ENCODE measurements at places on chromosomes 4 and X.

GRCh38 chr4:6041800-6042199, 23.6 kb upstream of the C4orf50 start:
- DNase-seq, result no peak

DNA sequence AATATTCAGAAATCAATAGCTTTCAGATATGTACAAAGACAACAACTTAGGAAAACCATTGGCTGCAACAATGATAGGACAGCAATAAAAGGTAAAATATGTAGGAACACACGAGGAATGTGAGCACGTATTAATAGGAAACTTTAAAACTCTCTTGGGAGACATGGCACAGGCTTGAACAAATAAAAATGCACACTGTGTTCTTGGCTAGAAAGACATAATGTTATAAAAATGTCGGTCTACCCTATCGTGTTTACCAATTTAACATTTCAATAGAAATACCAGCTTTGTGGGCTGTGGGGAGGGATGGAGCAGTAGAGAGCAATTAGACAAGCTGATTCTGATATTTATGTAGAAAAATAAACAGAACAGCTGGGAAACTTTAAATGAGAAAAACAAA, 69.0 kb upstream of the FAM9B start:
- no peak for DNase-seq

DNA sequence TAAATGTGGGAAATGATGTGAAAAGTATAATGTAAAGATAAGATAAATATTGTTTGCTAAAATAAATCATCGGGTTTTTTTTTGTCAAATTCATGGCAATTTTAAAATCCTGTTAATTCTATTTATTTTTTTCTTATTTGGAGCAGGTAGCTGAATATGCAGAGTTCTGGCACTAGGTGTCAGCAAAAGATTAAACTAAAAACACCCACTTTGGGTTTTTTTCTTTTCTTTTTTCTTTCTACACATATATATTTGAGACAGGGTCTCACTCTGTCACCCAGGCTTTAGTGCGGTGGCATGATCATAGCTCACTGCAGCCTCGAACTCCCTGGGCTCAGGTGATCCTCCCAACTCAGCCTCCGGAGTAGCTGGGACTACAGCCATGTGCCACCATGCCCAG, 6.9 kb upstream of the RAP2C start:
- no peak for DNase-seq

DNA sequence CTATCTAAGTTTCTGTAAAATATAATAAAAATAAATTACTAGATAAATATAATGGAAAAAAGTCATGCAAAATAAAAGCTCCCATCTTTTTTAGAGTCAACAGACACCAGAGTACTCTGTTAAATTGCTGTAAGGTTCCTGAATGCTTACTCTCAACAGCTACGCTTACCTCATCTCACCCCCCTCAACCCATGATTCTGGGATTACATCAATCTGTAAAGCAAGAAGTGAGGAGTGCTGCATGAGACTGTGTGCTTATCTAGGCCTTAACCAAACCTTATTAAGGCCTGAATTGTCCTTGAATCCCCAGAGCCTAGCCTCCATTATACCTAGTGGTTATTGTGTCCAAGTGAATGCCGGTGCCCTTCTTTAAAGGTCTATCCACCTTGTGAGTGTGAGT, 735.8 kb downstream of the RPA4 start:
- DNase-seq, result no peak

DNA sequence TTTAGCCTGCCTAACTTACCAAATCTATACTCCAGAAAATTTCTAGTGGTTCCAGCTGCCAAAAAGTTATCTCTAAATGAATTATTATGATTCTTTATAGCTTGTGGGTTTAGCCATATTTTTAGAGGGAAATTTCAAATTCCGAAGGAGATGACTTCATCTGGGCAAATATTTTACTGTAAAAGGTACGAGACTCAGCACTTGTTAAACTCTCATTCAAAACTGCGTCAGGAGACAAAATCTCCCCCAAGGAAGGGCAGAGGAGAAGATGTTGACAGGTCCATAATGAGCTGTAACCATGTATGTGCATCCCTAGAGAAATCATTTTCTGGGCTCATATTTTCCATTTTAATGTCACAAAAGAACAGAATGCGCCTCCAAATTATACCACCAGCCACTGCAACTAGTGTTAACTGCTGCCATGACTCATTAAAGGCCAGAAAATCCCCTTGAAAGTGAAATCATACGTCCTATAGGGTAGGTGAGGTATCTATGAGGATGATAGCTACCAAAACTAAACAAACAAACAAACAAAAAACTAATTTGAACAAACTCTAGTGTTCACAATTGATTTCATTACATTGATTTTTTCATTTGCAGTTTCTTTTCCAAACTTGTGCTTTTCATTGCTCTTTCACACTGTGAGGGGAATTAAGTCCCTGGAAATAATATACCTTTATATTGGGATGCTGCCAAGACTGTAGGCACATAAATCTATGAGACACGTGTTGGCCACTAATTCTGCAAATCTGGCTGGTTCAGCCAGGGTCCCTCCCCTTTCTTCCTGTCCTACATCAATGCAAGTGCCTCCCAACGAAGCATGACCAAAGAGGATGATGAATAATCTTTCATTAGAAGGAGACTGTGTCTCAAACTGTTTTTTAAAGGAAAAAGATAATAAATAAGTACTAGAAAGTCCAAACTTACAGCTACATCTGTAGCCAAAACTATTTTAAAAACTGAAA, 85.8 kb downstream of the ARHGAP6 start:
- no peak for DNase-seq

DNA sequence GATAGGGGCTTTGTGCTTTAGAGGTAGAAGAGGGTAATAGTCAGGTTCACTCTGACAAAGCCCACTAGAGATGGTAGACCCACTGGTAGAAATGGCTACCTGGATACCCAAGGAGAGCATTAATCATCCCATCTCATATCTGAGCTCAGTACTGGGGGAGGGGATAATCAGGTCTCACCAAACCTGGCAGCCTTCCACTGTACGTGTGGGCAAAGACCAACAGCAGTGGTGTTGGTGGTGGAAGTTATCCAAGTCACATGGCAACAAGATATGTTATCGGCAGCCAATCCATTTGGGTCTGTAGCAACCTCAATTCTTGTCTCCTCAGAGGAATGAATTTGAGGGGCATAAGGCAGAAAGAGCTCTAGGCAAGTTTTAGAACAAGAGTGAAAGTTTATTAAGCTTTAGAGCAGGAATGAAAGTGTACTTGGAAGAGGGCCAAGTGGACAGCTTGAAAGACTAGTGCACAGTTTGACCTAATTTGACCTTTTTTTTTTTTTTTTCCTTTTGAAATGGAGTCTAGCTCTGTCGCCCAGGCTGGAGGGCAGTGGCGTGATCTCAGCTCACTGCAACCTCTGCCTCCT, 67.0 kb upstream of the CXCL13 start:
- no peak for DNase-seq

DNA sequence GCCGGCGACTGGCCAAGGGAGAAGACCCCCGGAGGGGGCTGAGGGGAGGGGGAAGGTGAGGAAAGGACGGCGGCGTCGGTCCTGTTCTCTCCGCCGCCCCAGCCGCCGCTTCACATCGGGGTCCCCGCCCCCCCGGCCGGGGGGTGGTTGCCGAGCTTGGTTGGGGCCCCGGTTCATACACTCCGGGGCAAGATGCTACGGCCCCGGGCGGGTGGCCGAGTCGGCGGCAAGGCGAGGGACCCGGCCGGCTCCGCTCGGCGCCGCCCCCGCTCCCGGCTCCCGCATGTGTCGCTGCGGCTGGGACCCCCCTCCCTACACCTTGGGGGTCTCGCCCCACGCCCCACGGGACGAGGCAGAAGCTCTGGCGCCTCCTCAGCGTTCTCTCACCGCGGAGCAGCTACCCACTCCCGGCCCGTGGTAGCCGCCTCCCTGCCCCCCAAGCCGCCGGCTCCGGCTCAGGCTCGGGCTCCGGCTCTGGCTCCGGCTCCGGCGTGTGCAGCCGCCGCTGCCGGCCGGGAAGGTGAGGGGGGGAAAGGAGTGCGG, 461 bp downstream of the FBXW7 start:
- no peak for DNase-seq

- DNase-seq, result no peak
These were observed 15.2 kb downstream of the ATP8A1 start for GRCh38 chr4:42641656-42642055.

- no peak for DNase-seq
These were observed 31.6 kb downstream of the TIGD2 start for GRCh38 chr4:89142691-89143669.

- DNase-seq, result no peak
These were observed 316.2 kb downstream of the UNC5C start for GRCh38 chr4:95232358-95233156.

- no peak for DNase-seq
These were observed 594 bp upstream of the ARHGAP24 start for GRCh38 chr4:85474356-85474755.

DNA sequence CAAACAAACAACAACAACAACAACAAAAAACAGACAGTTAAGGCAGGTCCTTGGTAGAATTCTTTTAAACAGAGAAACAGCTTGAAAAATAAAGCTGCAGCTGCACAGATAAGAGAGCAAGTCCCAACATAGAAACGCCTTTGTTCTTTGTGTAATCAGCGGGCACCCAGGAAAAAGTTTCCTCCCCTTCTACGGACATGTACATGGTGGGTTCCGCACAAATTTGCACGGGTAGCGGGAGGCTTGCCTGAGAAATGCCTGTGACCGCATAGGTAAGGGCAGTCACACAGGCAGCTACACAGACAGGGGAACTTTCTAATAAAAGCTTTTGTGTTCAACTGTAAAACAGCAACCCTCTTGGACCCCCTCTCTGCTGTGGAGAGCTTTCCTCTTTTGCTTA, 25.7 kb upstream of the CT47A1 start:
- DNase-seq, result no peak

DNA sequence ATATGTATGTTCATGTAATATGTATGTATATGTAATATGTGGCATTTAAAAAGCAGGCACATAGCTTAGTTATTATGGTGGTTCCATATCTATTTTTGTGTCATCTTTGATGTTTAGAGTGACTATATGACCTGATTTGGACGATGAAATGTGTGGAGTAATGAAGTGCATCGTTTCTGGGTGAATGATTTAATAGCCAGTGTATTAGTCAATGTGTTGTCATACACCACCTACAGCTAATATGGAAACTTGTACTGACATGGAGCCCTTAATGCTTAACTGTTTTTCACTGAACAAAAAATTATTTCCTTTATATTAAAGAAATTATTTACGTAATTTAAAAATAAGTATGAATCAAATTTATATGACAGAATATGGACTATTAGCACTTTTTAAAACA, 292.3 kb upstream of the FSTL5 start:
- no peak for DNase-seq

GRCh38 chrX:100625985-100626491, 10.6 kb downstream of the TSPAN6 start:
- DNase-seq, result no peak

GRCh38 chr4:88693792-88694191, 3.8 kb downstream of the NAP1L5 start:
- DNase-seq, result no peak

DNA sequence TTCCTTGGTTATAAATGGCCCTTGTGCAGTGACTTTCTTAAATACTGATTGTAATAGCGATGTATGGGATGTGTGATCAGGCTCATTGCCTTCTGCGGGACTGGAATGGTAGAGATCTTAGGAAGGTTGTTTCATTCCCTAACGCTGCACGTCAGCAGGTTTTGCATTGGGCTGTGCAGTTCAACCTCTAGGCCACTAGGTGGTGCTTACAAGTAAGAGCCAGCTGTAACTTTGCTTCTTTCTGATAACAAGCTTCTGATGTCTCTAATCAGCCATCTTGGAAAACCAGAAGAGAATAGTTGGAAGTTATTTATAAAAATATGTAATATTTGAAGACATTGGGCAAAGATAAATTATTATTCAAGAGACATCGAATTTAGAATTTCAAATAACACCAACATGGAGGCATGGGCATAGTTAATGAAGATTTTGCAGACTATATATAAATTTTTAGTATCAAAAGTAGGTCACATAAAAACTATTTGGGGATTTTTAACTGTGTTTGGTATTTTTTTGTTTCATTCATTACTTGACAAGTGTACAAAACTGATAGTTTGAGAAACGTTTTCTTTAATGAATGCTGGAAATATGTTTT, 339.7 kb upstream of the PCDH7 start:
- no peak for DNase-seq

GRCh38 chrX:65668377-65669310, 1.2 kb downstream of the MSN start:
- peak; percentile 61 for DNase-seq

- DNase-seq, result no peak
These were observed 58.2 kb downstream of the WWC2 start for GRCh38 chr4:183157215-183157614.

DNA sequence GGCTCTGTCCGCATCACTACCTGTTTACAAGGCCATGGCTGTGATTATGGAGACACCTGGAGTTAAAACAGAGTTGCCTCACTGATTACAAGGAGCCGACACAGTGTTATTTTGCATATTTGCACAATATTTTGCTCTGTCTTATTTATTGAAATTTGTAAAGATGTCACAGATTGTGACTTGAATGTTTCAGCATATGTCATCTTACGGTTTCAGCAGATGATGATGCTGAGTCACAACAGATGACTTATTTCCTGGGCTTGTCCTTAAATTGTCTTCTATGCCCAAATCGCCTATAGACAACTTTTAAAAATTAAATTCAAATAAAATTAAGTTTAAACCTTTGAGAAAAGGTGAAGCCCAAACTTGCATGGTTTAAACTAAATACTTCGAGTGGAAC, 87.1 kb upstream of the INPP4B start:
- no peak for DNase-seq

- no peak for DNase-seq
These were observed 81.9 kb upstream of the HUWE1 start for GRCh38 chrX:53768451-53768850.

GRCh38 chr4:147590249-147590920, 26.8 kb upstream of the TMEM184C start:
- DNase-seq, result peak; percentile 71

GRCh38 chr4:102338405-102338804, 6.9 kb downstream of the SLC39A8 start:
- no peak for DNase-seq

- no peak for DNase-seq
These were observed 311.6 kb downstream of the FAM133A start for GRCh38 chrX:93985344-93986307.

- DNase-seq, result no peak
These were observed 58.7 kb upstream of the MAML3 start for GRCh38 chr4:140212646-140213045.

DNA sequence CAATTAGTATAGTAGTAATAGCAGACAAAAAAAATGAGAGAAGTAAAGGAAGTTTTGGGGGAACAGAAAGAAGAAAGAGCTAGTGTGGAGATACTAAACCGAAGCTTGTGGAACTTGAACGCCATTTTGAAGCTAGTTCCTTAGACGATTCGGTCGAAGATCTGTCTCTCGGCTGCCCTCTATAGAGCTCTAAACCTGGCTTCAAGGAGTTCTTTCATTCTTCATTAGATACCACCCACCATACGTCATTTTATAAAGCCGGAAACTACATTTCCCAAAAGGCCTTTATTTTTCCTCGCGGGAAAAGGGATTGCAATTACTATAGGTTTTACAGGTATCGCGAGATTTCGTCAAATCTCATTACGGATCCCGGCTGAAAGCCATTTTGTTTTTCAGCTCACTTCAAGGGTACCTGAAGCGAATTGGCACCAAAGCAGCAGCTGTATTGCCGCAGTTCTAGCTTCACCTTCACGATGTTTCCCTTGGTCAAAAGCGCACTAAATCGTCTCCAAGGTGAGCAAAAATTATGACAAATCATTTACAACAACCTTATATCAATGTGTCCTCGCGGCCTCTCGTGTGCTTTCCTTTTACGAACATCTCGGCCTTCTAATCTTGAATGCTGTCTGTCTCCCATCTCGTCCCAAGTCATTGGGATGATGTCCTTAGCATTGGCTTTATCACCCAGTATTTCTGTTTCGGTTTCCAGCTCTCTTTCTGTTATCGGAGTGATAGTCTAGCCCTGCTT, at the start of gene COX7B:
Gene COX7B, plus strand, starts transcription at position 388 of the 748 bp plus-strand sequence. Its CDS starts 86 bp downstream, at position 474.
- DNase-seq, result peak; percentile 59

Data from activated CD8-positive, alpha-beta memory T cell treated with anti-CD3 and anti-CD28 coated beads, Interleukin-2, amount 50 U/mL, for 48 hours (primary cell).